Naive thymus-derived CD4-positive, alpha-beta T cell (primary cell): ENCODE measurements at places on chromosomes 2 and 18.

GRCh38 chr2:1581965-1582625 is 162.2 kb downstream of the PXDN start:
- DNase-seq, result no peak

DNA sequence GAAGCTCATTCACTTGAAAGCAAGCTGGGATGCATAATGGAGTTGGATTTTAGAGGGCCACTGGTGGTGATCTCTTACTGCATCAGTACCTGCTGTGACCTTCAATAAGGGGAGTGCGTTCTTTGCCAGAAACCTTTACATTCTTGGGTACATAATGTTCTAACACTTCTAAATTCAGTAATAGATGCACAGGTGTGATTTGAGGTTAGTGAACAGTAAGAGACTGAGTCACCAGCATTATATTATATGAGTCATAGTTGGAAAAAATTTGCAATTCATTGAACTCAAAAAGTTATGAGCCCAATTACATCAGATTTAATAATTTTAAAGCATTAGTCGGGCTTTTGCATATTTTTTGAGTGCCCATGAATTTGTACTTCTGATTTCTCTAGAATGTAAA is 803.3 kb downstream of the ADCYAP1 start:
- DNase-seq, result no peak

DNA sequence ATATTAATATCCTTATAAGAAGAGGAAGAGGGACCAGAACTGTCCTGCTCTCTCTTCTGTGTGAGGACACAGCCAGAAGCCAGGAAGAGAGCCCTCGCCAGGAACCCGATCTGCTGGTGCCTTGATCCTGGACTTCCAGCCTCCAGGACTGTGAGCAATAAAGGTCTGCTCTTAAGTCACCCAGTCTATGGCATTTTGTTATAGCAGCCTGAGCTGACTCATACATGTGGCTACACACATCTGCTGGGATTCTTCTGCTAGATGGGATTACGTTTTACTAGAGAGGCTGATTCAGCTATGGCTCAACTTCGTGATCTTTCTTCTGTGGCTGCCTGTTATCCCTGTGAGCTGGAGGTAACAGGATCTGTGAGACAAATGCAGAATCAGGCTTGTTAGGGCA is 29.6 kb downstream of the ARL4C start:
- DNase-seq, result no peak

DNA sequence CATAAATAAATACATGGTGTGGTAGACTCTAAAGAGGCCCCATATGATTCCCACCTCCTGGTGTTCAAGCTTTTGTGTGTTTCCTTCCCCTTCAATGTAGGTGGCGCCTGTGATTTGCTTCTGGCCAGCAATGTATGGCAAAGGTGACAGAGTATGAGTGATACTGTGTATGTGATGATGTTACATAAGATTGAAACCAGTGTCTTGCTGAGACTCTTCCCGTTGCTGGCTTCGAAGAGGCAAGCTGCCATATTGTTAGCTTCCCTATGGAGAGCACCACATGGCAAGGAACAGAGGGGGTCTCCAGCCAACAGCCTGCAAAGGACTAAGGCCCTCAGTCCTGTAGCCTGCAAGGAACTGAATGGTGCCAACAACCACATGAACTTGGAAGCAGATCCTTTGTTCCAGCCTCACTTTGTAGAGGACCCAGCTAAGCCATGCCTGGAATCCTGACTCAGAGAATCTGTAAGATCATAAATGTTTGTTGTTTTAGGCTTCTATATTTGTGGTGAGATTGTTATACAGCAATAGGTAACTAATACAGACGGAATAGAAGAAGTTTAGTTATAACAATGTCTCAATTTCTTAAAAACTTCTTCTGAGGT is 1.7 kb upstream of the SMAD4 start:
- DNase-seq, result no peak

- no peak for DNase-seq
Measured at GRCh38 chr2:38523728-38524437, 78.8 kb downstream of the HNRNPLL start.

- no peak for DNase-seq
Measured at GRCh38 chr18:63970809-63971205, 926 bp downstream of the SERPINB8 start.

GRCh38 chr2:102839668-102840388 is 78.0 kb downstream of the TMEM182 start:
- no peak for DNase-seq

GRCh38 chr2:33588232-33588631 is 10.9 kb downstream of the FAM98A start:
- DNase-seq, result no peak

GRCh38 chr2:14072338-14072737 is 560.2 kb upstream of the LRATD1 start:
- no peak for DNase-seq

GRCh38 chr2:240871071-240871958 is 2.7 kb downstream of the AGXT start:
- DNase-seq, result no peak

- no peak for DNase-seq
Measured at GRCh38 chr2:86499326-86499725, 58.2 kb downstream of the KDM3A start.

DNA sequence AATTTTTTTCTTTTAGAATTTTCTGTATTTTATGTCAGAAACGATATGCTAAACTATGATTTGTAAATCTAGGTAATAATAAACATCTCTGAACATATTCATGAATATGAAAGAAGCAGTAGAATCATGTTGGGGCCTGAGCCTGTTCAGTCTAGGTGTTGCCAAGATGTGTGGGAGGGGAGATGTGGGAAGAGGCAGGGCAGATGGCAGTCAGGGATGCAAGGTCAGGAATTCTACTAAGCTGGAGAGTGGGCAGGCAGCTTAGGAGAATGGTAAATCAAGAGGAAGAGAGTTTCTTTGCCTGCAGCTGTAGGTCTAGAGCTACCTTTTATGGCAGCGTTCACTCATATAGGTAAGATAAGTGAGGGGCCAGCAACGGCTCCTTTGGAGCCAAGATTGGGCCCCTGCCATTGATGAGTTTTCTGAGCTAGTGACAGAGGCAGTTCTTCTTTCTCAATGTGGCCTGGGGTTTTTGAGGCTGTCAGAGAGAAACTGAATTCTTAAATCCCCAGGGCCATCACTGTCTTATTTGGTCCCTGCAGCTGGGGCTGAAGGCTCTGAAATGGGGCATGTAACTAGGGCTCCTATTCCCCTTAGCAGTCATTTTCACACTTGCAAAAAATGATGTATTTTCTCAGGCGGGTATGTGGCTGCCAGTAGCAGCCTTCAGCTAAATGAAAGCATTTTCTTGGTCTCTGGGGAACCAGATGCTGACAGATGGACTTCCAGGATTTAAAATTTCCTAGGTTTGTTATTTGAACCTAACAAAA is 232.8 kb downstream of the PIK3C3 start:
- DNase-seq, result no peak

DNA sequence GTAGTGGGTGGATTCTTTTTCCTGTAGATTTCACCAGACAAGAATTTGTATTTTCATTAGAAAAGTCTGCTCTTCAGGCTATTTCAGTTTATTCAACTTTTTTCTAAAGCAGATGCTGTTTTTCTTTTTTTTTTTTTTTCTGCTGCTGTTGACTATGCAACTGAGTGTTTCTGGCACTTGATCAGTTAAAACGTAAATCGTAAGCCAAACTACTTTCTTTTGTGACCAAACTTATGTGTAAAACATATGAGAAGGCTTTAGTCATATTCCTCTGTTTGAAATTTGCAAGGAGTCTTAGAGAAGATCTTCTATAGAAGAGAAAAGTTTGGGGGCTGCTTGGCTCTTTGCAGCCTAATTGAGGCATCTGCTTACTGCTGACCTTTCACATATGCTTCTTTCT is 170.1 kb downstream of the PARD3B start:
- DNase-seq, result no peak

GRCh38 chr2:173741759-173742158 is 223.4 kb downstream of the SP3 start:
- DNase-seq, result no peak

DNA sequence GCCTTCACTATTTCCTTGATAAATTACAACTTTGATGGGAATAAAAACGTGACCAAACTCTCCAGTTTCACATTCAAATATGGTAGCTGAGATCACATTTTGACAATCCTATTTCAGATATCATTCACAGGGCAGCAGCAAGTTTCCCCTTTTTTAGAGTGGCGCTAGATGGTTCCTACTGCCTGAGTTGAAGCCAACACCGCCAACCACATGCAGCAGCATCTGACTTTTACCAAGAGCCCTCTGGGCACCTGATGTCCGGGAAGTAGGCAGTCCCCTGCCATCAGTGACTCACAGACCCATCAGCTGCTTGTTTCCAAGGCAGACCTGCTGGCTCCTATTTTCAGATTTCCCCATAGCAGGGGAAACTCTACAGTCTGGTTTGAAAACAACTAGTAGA is 4.0 kb upstream of the MREG start:
- DNase-seq, result no peak

- no peak for DNase-seq
Measured at GRCh38 chr2:26767129-26767528, 3.0 kb downstream of the SLC35F6 start.

- DNase-seq, result no peak
Measured at GRCh38 chr2:45024097-45024496, 14.8 kb upstream of the SIX2 start.

DNA sequence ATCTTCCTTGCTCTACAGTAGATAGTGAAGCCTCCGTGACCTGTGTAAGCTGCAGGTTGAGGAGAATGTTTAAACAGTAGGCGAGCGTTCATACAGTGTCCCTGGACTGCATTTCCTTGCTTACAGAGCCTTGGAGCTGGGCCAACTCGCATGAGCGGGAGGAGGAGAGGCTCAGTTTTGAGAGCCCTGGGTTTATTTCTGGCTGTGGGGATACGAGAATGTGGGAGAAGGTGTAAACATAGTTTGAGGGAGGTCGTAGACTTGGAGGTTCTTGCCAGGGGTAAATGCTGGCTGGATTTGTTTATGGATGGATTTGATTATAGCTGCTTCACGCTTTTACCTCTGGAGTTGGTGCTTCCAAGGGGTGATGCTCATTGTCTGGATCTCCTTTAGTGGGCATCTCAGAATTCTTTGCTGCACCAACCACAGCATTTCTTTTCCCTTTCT is 20.8 kb downstream of the CRIM1 start:
- DNase-seq, result no peak

- no peak for DNase-seq
Measured at GRCh38 chr2:171318463-171318934, 115.3 kb downstream of the METTL8 start.

DNA sequence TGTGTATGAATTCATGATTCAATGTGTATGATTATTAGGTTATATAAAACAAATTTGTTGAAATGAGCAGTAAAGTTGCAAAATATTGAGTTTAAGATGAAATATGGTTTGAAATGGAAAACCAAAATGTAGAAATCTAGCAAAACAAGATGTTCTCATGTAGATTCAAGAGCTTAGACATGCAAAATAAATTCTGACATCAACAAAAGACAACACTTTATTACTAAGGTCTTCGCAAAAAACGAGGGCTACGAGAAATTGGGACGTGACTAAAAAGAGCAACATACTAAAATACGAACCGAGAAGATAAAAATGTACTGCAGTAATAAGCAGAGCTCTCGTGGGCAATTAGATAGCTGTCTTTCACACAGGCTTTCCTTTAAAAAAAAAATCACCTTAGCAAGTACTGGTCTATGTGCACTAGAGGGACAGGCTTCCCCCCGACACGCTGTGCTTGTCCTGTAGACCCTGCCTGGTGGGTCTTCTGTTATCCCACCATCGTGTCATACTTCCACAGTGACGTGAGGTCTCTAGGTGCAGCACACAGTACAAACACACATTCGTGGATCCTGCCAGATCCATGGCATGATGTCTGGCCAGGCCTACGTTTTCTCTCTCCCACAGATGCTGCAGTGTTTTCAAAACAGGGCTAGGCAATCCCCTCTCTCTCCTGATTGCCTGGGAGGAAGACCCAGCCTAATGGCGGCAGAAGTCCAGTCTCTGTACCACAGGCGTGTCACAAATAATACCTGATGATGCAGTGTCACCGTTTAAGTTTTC is 240.8 kb downstream of the TCF4 start:
- DNase-seq, result no peak

DNA sequence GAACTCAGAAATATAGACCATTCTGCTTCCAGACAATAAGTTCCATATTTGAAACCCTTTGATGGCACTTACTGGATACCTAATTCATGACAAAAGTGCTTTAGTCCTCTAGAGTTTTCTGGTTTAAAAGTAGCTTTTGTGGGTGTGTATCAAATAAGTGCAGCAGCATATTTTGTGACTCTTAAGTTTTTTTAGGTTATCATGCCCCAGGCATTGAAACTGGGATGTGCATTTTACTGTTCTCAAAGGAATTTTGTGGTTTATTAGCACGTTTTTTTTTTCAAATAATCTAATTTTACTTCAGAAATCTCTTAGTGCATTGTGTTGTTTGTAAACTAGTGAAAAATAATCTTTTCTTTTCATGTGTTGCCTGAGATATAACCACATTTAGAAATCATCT is 1.5 kb downstream of the XRCC5 start:
- no peak for DNase-seq

- peak; percentile 40 for DNase-seq
Measured at GRCh38 chr2:98637401-98638147, 29.2 kb downstream of the UNC50 start.

DNA sequence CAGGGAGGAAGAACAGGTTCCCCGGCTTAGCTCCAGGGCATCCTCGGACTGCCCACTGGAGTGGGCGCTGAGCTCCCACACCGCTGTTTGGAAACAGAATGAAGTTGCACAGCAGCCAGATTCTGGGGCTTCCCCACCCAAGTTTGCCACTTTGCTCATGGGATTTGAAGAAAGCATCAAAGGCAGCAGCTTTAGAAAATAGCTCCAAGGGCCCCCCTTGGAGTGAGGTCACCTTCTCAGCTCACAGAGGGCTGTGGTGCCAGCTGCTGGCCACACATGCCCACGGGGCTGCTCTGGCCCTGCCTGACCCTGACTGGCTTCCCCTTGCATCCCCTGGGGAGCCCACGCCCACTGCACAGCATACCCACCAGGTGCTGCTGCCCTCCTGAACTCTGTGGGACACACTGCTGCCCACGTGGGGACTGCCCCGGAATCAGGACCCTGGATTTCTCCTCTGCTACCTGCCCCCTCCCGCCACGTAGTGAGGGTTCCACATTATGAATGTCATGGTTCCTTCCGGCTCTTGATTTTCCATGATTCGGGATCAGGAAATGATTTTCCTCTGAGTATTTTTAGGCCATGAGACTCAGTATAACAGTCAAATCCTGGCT is 70.3 kb downstream of the TGOLN2 start:
- no peak for DNase-seq

- DNase-seq, result no peak
Measured at GRCh38 chr2:217804338-217804737, 198.5 kb downstream of the TNS1 start.

DNA sequence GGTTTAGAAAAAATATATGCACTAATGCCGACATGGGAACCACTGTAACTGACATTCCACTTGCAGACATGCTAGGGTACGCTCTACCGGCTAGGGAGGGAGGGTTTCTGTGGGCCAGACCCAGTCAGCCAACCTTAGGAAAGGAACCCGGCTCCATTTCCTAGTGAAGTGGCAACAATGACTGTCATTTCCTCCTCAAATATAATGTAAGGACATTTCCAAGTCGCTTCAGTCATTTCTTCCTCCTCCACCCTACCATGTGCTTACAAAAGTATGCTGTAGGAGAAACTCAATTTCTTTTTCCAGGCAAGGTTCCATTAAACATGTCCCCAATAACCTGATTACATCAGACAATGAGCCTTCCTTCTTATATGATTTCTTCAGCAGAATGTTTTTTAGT is 64.3 kb upstream of the PSMD14 start:
- DNase-seq, result no peak
